ENCODE measurements at places on chromosomes 5 and 9. TPM values are rescaled to one million over a fixed set of nuclear protein-coding genes. Genes with fewer than 3 reads are reported as not detected.
A peak's percentile ranks its signal among the peaks of the same experiment; 100 is the strongest.

TMEM171 gene
- 9.1 TPM for polyA plus RNA-seq

DNA sequence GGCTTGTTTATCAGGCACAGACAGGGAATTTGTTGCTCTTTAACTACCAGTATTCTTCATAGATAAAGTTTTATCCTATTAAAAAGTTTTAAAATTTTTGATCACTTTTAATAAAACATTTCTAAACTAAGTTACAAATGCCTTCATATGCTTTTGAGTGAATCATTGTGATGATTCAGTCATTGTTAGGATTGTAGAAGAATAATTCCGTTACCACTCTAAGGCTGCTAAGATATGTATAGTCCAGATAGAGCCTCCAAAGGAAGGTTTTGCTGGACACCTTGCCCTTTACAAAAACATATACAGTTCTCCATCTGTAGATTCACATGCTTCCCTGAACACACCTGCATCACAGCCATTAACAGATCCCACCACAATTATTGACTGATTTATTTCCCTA lies 233.7 kb downstream of the SPOCK1 start:
- DNase-seq: no peak

GRCh38 chr5:87421307-87421706 lies 8.6 kb upstream of the CCNH start:
- no peak for DNase-seq

DNA sequence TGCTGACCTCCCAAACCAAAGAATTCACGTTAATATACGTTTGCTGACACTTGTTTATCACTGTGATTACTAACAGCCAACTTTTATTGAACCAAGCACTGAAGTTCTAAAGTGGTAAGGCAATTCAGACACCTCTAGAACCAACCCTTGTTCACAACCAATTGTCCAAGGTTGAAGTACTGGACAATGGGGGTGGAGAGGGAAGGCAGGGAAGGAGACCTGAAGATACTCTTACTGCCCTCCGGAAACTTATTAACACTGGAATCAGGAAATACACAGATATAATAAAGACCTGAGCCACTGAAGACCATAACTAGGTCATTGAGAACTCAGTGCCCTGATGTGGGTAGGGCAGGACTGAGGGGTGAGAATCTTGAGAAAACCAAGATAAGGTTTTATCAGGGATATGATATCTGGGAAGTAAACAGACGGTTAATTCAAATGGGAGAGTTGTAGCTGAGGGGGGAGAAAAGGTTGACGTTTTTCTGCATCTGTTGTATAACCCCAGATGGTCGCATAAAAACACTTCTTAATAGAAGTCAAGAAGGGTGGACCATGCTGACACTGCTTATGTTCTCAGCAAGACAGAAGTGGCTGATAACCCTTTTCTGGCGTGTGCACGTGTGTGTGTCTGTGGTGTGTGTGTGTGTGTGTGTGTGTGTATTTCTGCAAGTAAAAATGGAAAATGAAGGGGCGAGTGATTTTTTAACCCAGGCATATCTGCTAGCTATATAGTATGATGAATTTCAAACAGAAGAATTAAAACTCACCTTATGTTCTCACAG lies 125.9 kb downstream of the LHFPL2 start:
- peak; percentile 66 for DNase-seq

DNA sequence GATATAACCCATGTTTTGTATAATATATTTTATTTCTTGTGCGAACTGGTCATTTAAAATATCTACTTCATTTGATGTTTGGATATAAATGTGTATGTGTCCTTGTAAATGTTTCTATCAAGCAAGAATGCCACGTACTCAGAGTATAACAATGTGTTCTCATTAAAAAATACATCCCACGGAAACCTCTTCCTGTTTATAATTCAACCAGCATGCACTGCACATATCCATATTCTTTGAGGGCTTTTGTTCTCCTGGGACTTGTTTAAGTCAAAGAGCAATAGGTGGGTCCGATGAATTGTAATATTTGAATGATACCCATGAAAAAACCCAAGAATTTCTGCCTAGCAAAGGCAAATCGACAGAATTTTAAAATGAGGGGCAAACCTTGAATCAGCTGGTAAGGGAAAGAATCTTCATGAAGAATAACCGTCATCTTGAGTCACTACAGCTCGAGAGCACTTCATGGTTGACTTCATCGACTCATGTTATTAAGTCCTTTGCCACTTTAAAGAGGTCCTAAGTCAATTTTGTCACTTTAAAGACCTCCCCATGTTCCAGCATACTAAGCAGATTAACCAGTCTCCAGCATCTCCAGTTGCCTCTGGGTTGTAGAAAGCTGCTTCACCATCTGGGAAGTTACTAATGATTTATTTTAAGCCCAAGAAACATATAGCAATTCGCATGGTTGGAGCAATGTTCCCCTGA lies 80.6 kb downstream of the NPR3 start:
- DNase-seq: no peak

DNA sequence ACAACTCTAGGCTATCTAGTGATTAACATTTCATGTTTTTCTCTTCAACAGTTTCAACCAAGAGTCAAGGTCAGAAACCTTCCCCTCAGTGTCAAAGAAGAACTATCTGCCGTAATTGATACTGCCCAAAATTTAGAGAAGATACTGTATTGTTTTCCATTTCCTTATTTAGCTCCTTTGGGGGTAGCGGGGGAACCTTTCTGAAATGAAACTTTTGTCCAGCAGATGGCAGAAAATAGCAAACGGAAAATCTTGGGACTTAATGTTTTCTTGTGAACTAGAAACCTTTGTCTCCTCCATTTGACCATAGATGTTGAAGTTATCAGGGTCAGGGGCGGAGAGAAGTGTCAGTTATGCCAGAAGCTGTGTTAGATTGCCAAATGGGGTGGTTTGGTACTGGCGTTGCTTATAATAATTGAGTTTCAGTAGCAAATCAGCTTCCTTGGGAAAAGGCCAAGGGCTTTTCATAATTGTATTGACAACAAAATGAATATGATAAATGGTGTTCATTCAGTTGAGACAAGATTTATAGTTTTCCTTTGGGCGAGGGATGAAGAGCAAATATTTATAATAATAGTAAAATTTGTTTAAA lies 101.7 kb upstream of the TLX3 start:
- peak; percentile 72 for DNase-seq

GRXCR2 gene
- polyA plus RNA-seq: not detected

- no peak for DNase-seq
Measured at GRCh38 chr9:7983490-7983889, 183.9 kb upstream of the DMAC1 start.

FAM174A gene
- 15.2 TPM for polyA plus RNA-seq

INSYN2B gene
- polyA plus RNA-seq: 17.1 TPM

DNA sequence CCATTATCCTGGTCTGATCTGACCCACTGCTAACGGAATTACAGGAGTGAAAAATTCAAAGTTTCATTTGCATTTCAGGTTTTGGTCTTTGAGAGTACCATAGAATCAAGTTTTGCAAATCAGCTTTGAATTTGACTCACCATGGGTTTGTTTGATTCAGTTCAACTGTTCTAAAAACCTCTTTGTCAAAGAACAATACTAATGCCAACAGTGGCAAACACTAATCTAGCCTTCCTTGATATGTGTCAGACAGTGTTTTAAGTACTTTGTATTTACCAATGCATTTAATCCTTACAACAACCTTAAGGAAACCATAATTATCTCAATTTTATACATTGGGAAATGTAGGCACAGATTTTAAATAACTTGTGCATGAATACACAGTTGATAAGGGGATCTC lies 10.1 kb upstream of the FSD1L start:
- DNase-seq: no peak

GRCh38 chr5:143014017-143014651 lies 244.0 kb downstream of the ARHGAP26 start:
- no peak for DNase-seq

DNA sequence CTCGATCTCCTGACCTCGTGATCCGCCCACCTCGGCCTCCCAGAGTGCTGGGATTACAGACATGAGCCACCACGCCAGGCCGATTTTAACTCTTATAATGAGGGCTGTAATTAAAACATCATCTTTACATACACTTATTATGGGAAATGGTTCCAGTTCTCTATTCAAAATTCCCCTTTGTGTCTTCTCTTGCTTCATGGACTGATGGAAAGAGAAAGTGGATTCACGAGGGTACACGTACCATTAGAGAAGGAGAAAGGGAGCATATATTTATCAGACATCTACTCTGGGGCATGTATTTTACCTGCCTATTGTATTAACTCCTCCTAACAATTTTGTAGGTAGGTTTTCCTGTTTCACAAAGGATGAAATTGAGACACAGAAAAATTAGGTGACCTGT lies 31.1 kb downstream of the PTGS1 start:
- DNase-seq: no peak

DNA sequence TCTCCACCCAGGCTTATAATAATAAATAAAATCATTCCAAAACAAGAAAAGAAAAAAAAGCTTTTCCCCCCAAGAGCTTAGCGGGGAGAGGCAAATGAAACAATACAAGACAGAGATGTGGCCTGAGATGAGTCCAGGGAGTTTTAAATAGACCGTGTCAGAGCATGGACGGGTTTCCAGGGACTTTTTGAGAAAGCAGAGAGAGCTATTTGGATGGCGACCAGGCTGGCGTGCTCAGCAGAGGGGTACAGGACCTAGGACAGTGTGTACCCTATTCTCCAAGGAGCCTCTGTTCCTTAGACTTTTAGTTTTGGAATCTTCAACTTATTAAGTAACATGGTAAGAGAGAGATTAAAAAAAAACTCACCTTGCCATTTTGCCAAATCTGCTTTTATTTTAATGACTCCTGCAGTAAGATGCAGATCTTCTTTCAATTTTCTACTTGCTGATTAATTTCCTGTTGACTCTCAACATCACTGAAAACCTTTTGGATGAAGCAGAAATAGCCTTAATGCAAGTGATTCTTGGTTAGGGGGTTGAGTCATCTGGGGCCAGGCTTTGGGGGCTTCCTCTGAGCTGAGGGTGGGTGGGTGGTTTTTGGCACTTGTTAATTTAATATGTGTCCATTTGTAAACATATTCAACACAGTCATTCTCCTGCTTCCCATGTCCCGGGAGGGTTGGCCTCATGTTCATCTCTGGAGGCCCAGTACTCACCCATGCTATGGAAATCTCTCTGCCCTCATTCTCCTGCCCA lies 49.6 kb upstream of the OSMR start:
- peak; percentile 79 for DNase-seq

TEX10 gene
- polyA plus RNA-seq: 11.0 TPM

IFNA21 gene
- not detected for polyA plus RNA-seq

DNA sequence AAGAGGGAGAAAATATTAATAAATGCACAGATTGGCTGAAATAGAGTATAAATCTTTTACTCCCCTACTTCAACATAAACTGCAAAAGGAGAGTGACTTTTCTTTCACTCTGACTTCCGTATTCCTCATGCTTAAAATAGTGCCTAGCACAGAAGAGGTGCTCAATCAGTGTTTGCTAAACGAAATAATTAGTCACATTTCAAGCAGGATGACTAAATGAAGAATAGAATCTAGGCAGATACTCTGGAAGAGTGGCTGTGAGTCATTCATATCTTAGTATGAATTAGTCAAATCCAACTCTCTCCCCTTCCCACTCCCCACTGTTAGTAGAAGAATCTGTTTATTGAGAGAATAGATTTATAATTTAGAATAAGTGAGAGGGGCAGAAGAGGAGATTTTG lies 4.8 kb downstream of the CD274 start:
- peak; percentile 70 for DNase-seq

- DNase-seq: peak; percentile 5
Measured at GRCh38 chr5:104297076-104297475, 734.5 kb upstream of the NUDT12 start.

All from endothelial cell of umbilical vein (primary cell).